ENCODE measurements at places on chromosomes 16 and 17. TPM values are rescaled to one million over a fixed set of nuclear protein-coding genes. Genes with fewer than 3 reads are reported as not detected.

DNA sequence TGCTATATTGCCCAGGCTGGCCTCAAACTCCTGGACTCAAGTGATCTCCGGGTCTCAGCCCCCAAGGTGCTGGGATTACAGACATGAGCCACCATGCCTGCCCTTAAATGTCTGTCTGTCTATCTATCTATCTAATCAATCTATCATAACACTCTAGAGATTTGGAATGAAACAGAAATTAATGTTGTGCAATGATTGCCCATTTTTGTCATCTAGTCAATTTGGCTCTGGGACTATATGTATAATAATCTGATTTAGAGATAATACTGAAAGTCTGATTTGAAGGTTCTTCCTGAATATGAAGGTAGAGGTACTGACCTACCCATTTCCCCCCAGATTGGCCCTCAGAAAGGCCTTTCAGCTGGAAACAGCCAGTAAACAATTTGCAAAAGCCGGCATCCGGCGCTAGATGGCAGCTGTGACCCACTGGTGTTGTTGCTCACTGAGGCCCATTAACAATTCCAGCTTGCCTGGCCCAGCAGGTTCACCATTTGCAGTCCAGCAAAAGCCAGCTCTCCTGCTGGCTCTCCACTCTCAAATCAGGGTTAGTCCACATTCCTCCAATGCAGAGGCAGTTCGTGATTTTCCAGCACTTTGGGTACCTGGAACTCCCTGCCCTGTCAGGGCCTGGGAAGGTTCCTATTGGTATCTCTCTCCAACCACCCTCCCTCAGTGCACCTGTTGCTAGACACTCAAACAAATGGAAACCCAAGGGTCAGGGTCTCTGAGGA, 22.9 kb upstream of the C16orf87 start:
- H3K27me3 ChIP-seq, result no peaks in the 10 kb centered on the region
- no peak overlapping the region for H3K4me3 ChIP-seq
- DNase-seq, result peak; percentile 76
- no peak overlapping the region for H3K27ac ChIP-seq
- no peaks in the 10 kb centered on the region for H3K4me1 ChIP-seq

DNA sequence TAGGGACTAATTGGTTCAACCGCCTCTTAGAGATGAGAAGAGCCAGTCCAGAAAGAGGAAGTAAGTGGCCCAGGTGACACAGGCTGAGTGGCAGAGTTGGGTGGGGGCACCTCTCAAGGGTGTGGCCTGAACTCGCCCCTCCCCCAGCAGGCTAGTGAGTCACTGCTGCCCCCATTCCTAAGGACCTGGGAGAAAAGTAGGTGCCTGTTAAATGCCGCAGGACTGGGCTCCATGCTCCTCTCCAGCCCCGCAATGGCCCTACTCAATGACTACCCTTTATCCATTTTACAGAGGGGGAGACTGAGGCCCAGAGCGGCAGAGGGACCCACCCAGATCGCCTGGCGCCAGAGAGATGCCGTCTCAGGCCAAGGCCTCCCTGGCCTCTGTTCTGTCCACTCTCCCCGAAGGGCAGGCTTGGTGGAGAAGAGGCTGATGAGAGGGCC, 8.1 kb downstream of the TMEM235 start:
- H3K4me1 ChIP-seq, result peaks cover 4% of the 10 kb centered on the region
- H3K4me3 ChIP-seq, result no peak overlapping the region
- no peak for DNase-seq
- no peak overlapping the region for H3K27ac ChIP-seq
- no peaks in the 10 kb centered on the region for H3K36me3 ChIP-seq

DNA sequence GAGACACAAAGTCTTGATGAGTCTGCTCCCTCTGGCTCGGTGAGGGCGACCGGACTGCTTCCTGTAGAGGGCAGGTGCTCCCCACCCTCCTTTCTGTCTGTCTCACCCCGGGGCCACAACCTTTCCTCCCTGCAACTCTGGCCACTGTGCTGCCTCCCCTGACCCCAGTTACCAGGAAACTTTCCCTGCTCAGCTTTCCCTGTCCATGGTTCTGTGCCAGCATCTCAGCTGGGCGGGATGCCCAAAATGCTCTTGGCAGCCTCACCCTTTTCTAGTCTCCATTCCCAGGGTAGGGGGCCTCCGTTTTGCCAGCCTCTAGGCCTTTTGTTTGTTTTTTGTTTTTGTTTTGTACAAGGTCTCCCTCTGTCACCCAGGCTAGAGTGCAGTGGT, 1.4 kb downstream of the PLD2 start:
- H3K36me3 ChIP-seq, result peaks cover 21% of the 10 kb centered on the region
- H3K27me3 ChIP-seq, result no peaks in the 10 kb centered on the region
- peaks cover 8% of the 10 kb centered on the region for H3K4me1 ChIP-seq
- peak; percentile 73 for DNase-seq
- H3K27ac ChIP-seq, result no peak overlapping the region

DNA sequence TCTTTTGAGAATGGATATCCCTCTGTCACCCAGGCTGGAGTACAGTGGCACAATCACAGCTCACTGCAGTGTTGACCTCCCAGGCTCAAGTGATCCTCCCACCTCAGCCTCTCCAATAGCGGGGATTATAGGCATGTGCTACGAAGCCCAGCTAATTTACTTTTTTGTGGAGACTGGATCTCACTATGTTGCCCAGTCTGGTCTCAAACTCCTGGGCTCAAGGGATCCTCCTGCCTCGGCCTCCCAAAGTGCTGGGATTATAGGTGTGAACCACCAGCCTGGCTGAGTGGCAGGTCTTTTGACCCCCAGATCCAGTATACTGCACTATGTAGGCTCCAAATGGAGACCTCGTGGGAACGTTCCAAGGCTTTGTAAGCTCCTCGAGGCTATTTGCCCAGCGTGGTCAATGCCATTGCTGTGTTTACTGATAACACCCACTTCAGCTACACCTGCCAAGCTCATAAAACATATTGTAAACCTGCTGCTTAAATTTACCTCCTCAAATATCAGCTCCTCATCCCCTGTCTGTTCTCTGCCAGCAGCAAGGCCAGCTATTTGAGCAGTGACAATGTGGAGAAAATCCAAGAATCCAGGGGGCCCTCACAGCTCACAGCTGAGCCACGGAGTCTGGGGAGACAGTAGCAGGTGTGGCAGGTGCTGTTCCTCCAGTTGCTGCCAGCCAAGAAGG, 16.2 kb upstream of the KIFC3 start:
- no peak for DNase-seq
- no peak overlapping the region for H3K27ac ChIP-seq
- no peaks in the 10 kb centered on the region for H3K36me3 ChIP-seq
- H3K4me1 ChIP-seq, result peaks cover 24% of the 10 kb centered on the region

GRCh38 chr16:22364241-22364640, 10.2 kb downstream of the CDR2 start:
- H3K4me3 ChIP-seq, result no peak overlapping the region
- H3K27ac ChIP-seq, result no peak overlapping the region
- no peaks in the 10 kb centered on the region for H3K36me3 ChIP-seq
- H3K4me1 ChIP-seq, result peaks cover 4% of the 10 kb centered on the region

GRCh38 chr17:17042384-17042736, at the start of gene MPRIP:
Gene MPRIP (plus strand): TSS chr17:17042457. CDS start chr17:17042849, 392 bp downstream.
- peaks cover 42% of the 10 kb centered on the region for H3K4me1 ChIP-seq
- no peaks in the 10 kb centered on the region for H3K27me3 ChIP-seq
- H3K36me3 ChIP-seq, result no peaks in the 10 kb centered on the region
- DNase-seq, result no peak
- H3K27ac ChIP-seq, result peak within 1 kb of the TSS; percentile 76

DNA sequence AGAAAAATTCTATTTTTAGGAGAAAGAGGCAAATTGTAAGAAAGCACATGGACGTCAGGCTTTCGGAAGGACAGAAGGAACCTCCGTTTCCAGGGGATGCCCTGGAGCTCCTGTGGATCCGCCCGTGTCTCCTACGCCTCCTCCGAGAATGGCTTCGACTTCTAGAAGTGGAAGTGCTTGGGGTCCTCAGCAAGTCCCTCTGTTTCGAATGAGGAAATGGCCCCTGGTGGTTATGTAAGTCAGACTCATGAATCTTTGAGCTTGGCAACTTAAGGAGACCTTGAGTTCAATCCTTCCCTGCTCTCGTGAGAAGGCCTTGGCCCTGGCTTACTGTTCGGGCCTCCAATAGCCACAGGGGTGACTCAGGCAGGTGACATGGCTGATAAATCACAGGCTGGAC, 38.9 kb downstream of the COX4I1 start:
- H3K27ac ChIP-seq, result no peak overlapping the region
- no peak for DNase-seq
- H3K36me3 ChIP-seq, result no peaks in the 10 kb centered on the region
- peaks cover 61% of the 10 kb centered on the region for H3K27me3 ChIP-seq
- no peaks in the 10 kb centered on the region for H3K4me1 ChIP-seq

- no peaks in the 10 kb centered on the region for H3K27me3 ChIP-seq
- H3K4me3 ChIP-seq, result no peak overlapping the region
- H3K36me3 ChIP-seq, result no peaks in the 10 kb centered on the region
- no peak for DNase-seq
- H3K4me1 ChIP-seq, result peaks cover 27% of the 10 kb centered on the region
Measured at GRCh38 chr17:82215095-82215971, 2.7 kb upstream of the CCDC57 start.

EVPL gene
- total RNA-seq, result 0.04 TPM

HSPB9 gene
- total RNA-seq, result not detected

GRCh38 chr16:57091975-57092785, at the start of gene CPNE2:
Gene CPNE2 (plus strand): TSS chr16:57092583. CDS start chr16:57110743, 18,160 bp downstream.
- peak; percentile 78 for DNase-seq
- no peaks in the 10 kb centered on the region for H3K27me3 ChIP-seq
- H3K36me3 ChIP-seq, result no peaks in the 10 kb centered on the region

GRCh38 chr17:34763728-34764665, 184.6 kb downstream of the TMEM132E start:
- H3K36me3 ChIP-seq, result no peaks in the 10 kb centered on the region
- H3K27ac ChIP-seq, result no peak overlapping the region
- DNase-seq, result no peak
- H3K27me3 ChIP-seq, result no peaks in the 10 kb centered on the region
- H3K4me1 ChIP-seq, result no peaks in the 10 kb centered on the region
- no peak overlapping the region for H3K4me3 ChIP-seq

ALOXE3 gene
- not detected for total RNA-seq

ZMYND15 gene
- 0.23 TPM for total RNA-seq

DNA sequence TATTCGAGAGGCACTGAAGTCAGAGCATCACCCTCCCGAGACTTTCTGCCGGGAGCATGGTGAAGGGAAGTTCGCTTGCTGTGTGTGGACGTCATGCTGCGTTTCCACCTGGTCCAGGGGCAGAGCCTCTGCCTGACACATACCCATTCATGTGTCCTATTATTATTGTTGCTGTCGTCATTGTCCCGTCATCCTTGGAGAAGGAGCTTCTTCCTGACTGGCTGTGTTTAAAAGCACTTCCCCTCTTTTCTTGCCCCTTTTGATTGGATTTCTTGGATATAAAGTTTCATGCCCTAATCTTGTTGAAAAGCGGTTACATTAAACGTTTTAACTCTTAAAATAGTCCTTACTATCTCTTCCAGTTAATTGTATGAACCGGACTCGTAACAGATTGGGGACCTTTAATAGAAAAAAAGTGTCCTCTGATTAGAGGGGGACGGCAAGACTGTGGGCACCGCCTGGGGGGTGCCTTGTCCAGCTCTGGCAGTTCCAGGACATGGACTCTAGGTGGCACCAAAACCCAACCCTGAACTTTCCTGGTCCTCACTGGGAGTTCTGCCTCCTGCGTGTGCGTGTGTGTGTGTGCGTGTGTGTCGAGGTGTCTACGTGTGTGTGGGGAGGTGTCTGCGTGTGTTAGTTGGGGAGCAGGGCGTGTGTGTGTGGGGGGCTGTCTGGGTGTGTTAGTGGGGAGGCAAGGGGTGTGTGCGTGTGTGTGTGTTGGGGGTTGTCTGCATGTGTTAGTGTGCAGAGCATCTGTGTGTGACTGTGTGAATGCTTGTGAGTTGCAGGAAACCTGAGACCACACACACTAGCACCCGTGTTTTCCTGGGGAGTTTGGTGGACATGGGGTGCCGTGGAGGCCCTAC, 133.3 kb upstream of the CIBAR2 start:
- H3K4me1 ChIP-seq, result no peaks in the 10 kb centered on the region
- no peak overlapping the region for H3K27ac ChIP-seq
- no peaks in the 10 kb centered on the region for H3K36me3 ChIP-seq

CES5A gene
- total RNA-seq, result not detected

OTOP3 gene
- not detected for total RNA-seq

GRCh38 chr17:48715496-48716399, 6.6 kb downstream of the PRAC1 start:
- H3K27ac ChIP-seq, result no peak overlapping the region
- H3K36me3 ChIP-seq, result no peaks in the 10 kb centered on the region
- no peak overlapping the region for H3K4me3 ChIP-seq

KIF2B gene
- total RNA-seq, result not detected

HLF gene
- total RNA-seq, result 31.9 TPM

DNA sequence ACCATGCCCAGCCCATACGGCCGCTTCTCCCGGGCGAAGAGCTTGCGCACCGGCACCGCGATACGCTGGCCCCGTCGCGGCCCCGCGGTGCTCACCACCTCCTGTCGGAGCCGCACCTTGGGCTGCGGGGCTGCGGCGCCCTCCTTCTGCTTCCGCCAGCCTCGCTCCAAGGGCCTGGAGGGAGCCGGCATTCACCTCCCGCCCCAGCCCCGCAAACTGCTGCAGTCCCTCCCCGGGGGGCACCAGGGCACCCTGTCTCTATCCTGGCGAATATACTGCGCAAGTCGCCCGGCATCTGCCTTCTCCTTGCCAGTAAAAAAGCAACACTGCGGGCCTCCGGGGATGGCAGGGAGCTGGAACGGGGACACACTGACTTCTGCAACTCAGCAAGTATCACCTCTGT, 8.3 kb downstream of the SNRNP25 start:
- DNase-seq, result no peak
- peaks cover 83% of the 10 kb centered on the region for H3K36me3 ChIP-seq
- H3K27ac ChIP-seq, result no peak overlapping the region
- H3K4me3 ChIP-seq, result no peak overlapping the region
- H3K27me3 ChIP-seq, result no peaks in the 10 kb centered on the region
- peaks cover 20% of the 10 kb centered on the region for H3K4me1 ChIP-seq

MPV17L gene
- 6.7 TPM for total RNA-seq

GAST gene
- total RNA-seq, result not detected

DNA sequence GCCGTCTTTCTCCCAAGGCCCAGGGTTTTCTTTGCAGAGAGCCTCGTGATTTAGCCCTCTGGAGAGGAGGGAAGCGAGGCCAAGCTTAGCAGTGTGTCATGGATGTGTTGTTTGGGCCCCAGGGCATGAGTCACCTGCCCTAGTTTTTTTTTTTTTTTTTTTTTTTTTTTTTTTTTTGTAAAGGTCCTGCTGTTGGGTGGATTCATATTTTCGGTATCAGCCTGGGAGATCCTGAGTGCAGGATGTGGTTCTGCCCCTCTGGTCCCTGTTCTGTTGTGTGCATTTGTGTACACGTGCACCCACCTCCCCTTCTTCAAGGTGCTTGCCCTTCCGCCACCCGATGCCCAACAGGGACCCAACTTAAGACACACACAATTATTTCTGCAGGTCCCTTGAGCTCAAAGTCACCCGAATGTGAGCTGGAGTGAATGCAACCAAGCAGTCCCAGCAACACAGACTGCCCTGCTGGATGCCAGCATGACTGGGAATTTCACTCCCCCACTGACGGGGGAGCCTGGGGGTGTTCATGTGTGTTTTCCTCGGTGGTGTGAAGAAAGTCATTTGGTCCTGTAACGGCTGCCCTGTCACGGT, 265.8 kb upstream of the TNRC6C start:
- H3K27me3 ChIP-seq, result peaks cover 26% of the 10 kb centered on the region
- no peak overlapping the region for H3K4me3 ChIP-seq
- no peak overlapping the region for H3K27ac ChIP-seq
- peaks cover 8% of the 10 kb centered on the region for H3K4me1 ChIP-seq

Data from heart right ventricle (tissue), 16 donors.